ENCODE measurements at places on chromosomes 7 and 10. TPM values are rescaled to one million over a fixed set of nuclear protein-coding genes. Genes with fewer than 3 reads are reported as not detected.
A peak's percentile ranks its signal among the peaks of the same experiment; 100 is the strongest.

The ZNF365 gene
- 0.58 TPM for total RNA-seq

DNA sequence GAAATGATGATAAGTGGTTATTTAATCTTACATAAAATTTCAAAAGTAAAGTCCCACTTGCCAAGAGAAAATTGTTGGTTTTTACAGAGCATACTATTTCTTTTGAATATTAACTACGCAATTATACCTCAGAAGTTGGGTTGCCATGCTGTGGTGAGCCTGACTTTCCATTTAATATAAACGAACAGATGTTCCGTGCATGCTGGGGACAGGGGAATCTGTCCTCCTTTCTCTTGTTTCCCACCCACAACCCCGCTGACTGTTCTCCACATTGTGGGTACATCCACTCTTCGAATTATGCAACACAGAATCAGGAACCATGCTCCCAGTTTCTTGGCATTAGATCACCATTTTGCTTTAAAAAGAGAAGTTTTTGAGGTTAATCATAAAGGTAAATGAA, 29.2 kb upstream of the RTKN2 start:
- no peak for DNase-seq

DNA sequence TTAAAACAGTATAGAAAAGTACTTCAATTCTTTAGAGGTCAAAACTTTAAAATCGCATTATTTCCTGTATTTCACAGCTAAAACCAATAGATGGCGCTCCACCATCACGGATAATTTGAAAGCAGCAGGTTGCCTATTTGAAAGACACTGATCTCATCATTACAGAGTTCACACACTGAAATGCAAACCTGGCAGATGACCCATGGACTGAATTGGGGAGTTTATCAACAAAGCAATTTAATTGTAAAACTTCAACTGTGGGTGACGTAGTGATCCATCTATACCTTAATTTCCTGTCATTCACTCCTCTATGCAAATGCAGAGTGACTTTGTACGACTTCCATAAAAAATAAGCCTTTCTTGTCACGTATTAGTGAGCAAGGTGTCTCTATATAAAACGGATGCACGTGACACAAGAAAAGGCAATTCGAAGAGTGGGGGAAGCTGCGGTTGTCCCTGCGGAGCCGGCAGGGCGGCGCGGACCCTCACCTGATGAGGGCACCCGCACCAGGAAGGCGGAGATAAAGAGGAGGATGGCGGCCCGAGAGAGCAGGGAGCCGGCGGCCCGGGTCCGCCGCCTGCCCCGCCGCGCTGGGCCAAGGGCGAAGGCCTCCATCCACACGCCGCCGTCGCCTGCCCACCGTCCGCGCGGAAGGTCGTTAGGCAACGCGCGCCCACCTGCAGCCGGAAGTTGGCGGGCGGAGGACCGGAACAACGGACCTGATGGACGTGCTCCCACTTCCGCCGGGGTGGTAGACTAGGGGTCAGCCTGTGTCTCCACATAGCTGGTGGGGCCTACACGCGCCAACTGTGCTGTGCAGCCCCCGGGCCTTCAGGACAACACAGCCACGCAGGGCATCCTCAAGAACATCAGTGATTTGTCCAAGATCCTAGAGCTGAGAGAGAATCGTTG, at the start of gene ZPBP:
Gene ZPBP, minus strand, starts transcription at position 668 of the 913 bp plus-strand sequence. Its CDS starts 52 bp downstream, at position 616.
- DNase-seq = peak; percentile 16

The CUBN gene
- 2.1 TPM for total RNA-seq

GRCh38 chr7:99368750-99369389, 5.7 kb upstream of the ARPC1B start:
- DNase-seq = no peak

Data from glomerular endothelial cell (primary cell).